NCI-H2227 treated with DMSO at 0.1 percent for 48 hours (cell line): ENCODE measurements at places on chromosomes 2 and 18.

DNA sequence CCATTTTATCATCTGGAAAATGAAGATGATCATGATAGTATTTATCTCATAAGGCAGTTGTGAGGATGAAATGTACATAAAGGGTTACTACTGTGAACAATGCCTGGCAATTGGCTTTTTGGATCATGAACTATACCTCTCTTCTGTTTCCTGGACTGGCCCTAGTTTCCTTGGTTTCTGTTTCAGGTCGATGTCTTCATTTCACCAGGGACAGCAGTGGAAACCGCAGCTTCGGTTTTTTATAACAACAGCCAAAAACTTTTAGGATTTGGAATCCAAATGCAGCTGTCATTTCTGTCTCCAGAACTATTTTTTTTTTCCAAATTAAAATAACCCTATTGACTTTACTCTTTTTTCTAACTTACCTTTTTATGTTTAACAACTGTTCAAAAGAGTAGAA is 425.1 kb downstream of the RND3 start:
- DNase-seq: no peak

- no peak for DNase-seq
Observed at GRCh38 chr2:203636588-203637470, 69.6 kb upstream of the CD28 start.

DNA sequence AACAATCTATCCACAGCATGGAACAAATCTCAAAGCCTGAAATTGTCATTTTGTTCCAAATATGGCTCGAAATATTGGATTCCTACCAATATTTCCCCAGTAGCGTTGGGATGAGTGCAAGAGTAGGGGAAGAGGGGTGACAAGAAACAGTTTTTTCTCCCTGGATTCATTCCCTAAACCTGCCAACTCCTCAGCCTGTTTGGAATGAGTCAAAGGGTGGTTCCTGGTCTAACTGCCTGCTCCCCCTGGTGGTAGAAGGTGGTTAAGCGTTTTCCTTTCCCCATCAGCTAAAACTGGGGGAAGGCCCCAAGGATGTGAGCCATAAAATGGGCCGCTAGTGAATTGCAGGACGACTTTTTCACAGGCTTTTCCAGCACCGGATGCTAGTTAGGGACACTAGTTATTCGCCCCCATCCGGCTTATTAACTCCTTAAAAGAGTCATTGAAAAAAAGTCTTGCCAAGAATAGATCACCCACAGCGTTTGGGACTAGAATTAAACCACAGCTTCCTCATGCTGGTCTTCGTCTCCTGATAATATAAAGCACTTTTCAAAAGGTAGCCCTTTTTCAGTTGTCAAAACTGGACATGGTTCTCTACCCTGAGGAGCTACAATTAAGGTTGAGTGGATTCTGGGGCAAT is 72.5 kb downstream of the DHRS9 start:
- DNase-seq: peak; percentile 42

DNA sequence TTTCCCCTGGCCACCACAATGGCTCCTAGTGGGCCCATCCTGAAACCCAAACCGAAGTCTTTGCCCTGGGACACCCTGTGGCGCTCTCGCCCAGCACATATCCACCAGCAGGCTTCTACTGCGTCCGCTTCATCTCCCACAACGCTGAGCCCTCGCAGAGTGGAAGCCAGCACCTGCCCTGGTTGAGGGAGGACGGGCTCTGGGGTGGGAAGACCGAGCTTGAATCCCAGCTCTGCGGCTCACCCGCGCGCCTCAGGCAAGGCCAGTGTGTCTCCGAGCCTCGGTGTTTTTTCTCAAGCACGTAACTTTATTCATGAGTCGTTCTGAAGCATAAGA is 15.6 kb downstream of the KLF11 start:
- no peak for DNase-seq

DNA sequence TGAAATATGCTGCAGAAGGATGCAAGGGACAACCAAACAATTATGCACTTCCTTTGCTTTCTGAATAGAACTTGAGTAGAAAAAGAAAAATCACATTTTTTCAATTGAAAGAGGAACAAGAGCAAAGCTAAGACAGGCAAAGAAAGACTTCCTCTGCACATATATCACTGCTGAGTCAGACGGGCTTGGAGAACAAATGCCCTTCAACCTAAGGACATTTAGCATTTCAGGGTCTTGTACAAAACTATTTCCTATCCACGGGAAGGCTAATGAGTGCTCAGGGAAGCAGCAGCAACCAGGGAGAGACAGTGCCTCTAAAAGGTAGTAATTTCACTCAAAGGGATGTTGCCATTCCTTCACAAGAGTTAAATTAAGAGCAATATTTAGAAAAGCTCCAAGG is 570.0 kb upstream of the GCFC2 start:
- DNase-seq: peak; percentile 51

GRCh38 chr18:56065086-56065485 is 477.1 kb upstream of the TCF4 start:
- no peak for DNase-seq

GRCh38 chr2:16026816-16027501 is 86.6 kb downstream of the MYCN start:
- DNase-seq: no peak

GRCh38 chr2:179262077-179262660 is 2.5 kb downstream of the SESTD1 start:
- no peak for DNase-seq

DNA sequence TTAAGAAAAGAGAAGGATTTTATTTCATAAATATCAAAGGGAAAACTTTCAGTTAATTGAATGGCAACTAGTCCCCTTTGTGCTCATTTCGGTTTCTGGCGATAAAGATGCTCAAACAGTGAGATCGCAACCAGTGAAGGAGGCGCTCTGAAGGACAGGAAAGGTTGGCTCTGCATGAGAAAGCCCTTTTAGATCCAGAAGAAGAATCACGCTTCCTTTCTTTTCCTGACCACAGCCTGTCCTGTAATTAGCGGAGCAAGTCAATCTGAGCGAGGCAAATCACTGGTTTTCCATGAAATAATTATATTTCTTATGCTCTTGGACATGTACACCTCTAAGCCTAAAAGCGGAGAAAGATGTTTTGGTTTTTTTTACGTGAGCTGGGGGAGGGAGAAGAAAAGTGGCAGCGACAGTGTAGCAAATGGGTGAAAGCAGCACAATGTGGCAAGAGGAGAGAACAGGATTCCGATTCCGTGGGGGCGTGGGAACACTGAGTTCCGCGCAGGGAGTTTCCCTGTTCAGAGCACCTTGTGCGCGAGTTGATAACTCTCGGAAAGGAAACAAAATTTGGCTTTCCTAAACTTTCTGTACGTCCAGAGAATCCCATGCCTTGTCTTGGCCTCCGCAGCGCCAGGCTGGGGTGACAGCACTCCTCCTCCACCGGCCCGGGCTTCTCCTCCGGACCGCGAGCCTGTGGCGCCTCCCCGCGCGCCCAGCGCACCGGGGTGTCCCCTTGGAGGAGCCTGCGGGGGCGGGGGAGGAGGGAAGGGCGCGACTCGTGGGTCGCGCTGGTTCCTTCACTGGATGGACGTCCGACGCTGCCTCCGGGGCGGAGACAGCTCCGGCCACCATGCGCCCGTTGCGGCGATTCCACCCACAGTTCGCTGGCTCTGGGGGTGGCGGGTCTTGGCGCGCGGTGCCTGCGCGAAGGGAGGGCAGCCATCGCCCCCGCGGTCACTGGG is 620 bp upstream of the SLC9A2 start:
- DNase-seq: no peak

DNA sequence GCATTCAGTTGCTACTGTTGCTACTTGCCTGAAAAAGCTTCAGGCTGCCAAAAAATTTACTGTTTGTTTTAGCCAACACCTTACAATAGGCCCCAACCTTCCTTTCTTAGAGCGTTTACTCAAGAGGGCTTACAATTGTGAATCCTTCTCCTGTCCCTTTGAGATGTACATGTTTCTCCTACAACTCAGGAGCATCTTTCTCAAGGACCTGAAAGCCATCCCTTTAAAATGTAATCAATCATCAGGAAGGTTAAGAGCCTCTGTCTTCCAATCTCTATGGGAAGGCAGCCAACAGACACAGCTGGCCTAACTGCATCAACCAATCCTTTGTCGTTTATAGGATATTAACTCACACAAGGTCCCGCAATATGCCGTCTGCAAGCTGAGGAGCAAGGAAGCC is 3.4 kb upstream of the IER3IP1 start:
- peak; percentile 53 for DNase-seq

DNA sequence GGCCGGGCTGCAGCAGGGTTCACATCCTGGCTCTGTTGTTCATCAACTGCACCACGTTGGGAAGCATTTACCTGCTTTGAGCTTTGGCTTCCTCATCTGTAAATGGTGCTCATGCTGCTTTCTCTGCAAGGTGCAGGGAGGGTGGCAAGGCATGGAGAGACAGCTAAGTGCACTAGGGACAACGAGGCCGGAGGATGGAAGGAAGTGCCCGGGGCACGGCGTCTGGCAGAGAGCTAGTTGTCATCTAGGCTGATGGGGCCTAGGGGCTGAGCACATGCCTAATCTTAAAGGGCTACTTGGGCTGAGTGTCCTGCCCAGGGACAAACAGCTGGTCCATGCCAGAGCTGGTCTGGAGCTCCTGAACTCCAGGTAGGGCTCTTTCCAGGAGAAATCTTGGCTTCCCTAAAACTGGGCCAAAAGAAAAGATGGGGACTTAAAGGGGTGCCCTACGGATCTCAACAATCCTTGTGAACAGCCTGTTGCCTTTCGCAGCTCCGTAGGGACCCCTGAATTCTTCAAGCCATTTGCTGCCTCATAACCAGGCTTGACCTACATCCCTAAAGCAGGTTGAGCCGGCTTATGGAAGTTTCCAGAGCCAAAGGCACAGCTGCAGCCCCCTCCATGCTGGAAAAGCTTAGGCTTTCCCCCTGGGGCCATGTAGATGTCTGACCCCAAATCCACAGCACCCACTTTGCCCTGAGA is 130.8 kb downstream of the SMAD7 start:
- no peak for DNase-seq

GRCh38 chr2:237478979-237479378 is 8.1 kb upstream of the MLPH start:
- DNase-seq: no peak

- no peak for DNase-seq
Observed at GRCh38 chr2:172926785-172927640, 148.6 kb upstream of the MAP3K20 start.

DNA sequence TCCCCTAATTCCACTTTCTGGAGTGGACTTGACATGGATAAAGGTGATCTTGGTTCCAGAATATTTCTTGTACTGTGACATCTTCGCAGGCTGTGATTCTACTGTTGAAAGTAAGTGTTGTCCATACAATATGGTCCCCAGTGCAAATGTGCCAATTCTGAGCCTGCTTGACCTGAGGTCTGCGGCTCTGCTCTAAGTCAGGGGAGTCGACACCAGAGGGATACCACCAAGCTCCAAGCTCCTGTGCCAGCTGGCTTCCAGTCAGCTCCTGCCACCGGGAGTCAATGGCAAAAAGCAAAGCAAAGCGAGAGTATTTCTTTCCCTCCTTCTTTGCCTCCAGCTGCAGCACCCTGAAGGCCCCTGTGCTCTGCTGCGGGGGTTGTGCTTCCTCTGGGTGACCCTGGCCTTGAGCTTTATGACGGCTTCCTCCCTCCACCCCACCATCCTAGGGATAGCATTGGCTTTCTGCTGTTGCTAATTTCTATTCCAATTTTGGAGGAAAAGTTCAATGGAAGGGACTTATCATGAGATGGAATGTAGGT is 50.4 kb downstream of the SLC35F5 start:
- no peak for DNase-seq

GRCh38 chr2:181586569-181587081 is 70.3 kb downstream of the CERKL start:
- peak; percentile 24 for DNase-seq

GRCh38 chr2:170204298-170204951 is 26.5 kb downstream of the MYO3B start:
- no peak for DNase-seq

- no peak for DNase-seq
Observed at GRCh38 chr2:165967746-165968145, 14.2 kb upstream of the TTC21B start.

GRCh38 chr2:171972329-171972982 is 27.3 kb upstream of the METAP1D start:
- DNase-seq: no peak

DNA sequence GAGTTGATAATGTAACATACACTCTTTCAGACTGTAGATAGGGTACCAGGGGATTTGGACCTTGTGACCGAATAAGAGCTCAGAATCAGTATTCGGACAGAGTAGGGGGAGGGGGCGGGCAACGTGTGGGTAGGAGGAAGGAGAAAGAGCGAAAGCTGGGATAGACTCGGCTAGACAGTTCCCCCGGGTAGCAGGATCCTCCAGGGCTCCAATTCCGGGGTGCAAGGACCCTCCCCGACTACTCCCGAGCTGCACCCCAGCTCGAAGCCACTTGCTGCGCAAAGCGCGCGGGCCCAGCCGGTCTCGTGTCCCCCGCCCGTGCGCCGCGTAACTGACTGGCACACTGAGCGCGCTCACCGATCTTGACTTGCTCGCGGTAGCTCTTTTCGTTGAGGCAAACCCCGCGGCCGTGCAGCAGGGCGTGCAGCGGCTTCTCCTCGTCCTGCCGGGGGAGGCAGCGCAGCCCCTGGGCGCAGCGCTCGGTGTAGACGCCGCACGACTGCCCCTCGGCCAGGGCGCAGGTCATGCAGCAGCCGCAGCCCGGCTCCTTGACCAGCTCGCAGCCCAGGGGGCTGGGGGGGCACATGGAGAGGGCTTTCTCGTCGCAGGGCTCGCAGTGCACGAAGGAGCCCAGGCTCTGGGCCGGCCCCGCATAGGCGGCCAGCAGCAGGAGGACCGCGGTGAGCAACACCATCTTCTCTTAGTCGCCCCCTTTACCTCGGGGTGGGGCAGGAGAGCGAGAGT is 1.1 kb downstream of the IGFBP5 start:
- DNase-seq: peak; percentile 72
